ENCODE measurements at places on chromosomes 12 and 14.

DNA sequence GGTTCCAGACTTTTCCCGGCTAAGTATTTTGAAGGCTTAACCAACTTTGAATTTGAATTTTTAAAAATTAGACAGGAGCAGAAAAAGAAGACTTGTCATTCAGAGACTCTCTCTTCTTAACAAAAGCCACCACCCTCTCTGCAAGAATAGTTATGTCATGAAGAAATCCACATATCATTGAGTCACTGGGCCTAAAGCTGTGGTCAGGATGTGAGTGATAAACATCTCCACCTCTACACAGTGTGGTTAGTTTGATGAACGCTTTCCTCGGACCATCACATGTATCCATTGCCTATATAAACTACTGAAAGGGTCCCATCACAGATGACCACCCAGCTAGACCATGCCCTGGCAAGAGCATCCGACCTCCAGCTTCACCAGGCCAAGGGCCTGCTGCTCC is 226.1 kb downstream of the KSR2 start:
- no peak for DNase-seq

DNA sequence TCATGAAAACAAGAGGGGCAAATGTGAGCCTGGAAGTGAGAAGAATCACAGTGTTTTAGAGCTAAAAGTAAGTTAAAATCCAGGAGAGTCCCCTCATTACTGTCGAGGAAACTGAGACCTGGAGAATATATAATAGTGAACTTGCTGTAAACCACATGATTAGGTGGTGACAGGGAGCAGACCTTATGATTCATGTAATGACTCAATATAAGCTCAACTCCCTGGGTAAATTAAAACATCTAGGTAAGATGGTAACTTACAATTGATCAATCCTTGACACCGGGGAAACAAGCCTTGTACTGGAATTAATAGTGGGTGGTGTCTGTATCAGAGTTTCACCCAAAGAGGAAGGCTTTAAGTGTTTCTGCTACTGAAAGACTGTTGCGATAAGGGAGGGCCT is 269.3 kb downstream of the SNAPC1 start:
- no peak for DNase-seq

GRCh38 chr12:25816637-25817036 is 141.8 kb upstream of the RASSF8 start:
- DNase-seq = no peak

- no peak for DNase-seq
Observed at GRCh38 chr12:69239922-69240630, 707 bp downstream of the CPSF6 start.

- DNase-seq = no peak
Observed at GRCh38 chr12:47082796-47083621, 3.2 kb upstream of the AMIGO2 start.

DNA sequence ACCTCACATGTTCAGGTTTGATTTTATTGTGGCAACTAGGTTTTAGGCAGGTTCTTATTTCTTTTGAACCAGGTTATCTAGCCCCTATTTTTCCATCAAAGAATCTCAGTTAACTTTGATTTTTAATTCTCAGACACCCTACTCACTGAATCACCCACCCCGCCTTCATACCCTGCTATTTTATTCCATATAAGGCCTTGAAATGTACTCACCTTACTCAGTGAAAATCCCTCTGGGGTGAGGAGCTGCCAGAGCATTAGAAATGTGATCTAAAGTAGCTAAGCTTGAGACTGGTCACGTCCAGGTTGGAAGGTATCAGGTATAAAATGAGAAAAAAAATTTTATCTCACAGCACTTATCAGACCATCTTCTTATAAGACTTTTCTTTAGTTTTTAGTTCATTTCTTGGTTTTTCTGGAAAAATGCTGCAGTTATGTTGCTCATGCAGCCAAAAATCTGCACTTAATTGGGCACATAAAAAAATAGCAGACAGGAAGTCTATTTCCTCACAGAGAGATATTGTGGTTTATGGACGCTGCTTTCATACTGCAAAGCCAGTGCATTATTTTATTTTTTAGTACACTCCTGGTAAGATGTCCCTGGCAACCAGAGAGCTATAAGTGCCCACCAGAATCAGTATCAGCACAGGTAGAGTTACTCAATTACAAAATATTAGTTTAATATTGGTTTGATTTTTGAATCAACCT is 101.5 kb upstream of the CCDC91 start:
- no peak for DNase-seq

- no peak for DNase-seq
Observed at GRCh38 chr14:106094654-106095189, 568.3 kb downstream of the TMEM121 start.

DNA sequence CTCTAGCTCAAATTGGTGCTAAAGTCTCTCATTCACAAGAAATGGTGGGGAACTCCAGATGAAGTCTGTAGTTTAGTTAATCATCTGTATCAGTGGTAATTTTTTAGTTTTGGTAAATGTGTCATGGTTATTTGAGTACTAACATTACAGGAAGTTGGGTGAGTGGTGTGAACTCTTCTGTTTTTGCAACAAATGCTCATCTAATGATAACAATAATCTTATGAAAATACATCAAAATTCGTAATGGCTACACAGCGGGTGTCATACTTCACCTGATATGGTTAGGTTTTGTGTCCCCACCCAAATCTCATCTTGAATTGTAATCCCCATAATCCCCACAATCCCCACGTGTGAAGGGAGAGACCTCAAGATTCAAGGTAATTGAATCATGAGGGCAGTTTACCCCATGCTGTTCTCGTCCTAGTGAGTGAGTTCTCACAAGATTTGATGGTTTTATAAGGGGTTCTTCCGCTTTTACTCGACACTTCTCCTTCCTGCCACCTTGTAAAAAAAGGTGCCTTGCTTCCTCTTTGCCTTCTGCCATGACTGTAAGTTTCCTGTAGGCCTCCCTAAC is 209.3 kb upstream of the FOXN3 start:
- no peak for DNase-seq

GRCh38 chr12:92927055-92927435 is 2.0 kb downstream of the EEA1 start:
- DNase-seq = no peak

DNA sequence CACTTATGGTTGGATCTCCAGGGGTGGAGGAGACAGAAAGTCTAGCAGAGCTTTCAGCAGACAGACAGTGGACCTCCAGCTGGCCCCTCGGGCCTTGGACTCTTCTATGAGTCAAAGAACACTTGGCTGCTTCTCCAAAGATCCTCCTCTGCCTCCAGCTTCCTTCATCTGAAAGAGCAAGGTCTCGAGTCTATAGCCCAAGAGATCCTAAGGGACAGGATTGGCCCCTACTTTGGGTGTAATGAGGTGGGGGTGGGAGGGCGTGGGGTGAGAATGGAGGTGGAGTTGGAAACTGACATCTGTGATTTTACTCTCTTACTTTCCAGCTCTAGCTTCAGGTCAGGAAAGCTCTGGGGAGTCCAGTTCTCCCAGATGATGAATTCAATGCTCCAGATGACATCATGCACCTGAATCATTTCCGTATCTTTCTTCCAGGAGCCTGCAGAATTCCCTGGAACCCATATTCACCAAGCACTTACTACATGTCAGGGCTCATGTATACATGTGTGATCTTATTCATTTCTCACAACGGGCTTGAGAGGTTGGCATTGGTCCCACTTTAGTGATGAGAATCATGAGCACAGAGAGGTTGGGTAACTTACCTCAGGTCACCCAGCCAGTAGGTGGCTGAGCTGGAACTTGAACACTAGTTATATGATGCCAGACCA is 10.2 kb upstream of the PGF start:
- no peak for DNase-seq

DNA sequence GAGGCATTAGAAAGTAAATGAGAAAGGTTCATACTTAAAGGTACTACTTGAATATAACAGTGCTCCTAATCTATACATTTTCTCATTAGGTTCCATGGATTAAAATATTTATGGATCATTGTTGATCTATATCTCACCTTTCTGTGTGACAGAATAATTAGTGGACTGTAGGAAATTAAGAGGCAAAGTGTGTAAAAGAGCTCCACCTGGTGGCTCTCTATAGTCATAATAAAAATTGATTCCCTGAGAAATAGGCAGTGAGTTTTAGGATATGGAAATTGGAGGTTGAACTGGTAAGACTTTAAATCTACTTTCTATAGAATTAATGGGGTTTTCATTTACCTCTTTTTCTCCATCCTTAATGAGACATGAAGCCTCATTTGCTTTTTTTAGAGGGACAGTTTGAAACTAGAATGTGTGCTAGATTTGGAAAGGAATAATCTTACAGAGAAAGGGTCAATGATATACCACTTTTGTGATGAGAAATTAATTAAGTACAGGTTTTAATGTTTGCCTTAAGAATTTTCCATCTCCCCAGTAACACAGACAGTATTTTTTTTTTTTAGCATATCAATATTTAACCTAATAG is 11.8 kb upstream of the DERA start:
- no peak for DNase-seq

- DNase-seq = no peak
Observed at GRCh38 chr12:59079002-59079401, 158.7 kb upstream of the LRIG3 start.

- no peak for DNase-seq
Observed at GRCh38 chr12:89874146-89874545, 165.5 kb upstream of the ATP2B1 start.

DNA sequence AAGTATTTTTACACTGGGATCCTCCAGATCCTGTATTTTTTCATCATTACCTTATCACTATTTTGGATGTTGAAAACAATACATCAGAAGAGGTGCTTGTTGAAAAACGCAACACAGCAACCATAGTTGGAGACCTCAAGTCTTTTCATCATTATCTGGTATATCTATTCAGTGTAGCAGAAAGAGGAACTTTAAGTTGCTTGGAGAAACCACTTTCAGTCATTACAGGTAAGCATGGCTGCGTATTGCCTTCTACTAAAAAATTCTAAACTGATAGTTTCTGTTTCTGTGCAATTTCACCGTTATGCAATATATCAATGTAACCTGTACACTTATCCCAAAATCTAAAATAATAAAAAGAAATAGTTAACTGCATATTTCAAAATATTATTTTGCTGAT is 32.2 kb upstream of the PTPRQ start:
- DNase-seq = no peak

- DNase-seq = no peak
Observed at GRCh38 chr12:124504273-124505000, 63.0 kb downstream of the NCOR2 start.

Data from left renal pelvis (tissue), 4 donors.